RWPE2 (cell line): ENCODE measurements at places on chromosomes 12 and 14.

DNA sequence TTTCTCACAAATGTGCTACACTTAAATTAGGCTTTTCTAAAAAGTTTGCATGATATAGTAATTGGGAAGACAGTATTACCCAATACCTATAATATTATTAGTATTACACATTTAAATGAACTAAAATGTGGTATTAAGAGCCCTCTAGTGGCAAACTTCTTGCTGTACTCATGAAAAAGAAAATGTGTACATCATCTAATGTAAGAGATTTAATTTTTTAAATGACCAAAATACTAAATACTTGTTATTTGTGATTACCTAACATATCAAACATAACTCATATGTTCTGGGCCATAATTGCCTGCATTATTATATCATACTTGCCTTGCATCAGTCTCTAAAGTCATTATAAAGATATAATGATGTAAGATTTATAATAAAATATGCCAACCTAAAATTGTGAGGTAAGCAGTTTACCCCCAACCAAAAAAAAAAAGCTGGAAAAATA is 64.2 kb downstream of the DNAI7 start:
- DNase-seq, result no peak
- H3K27me3 ChIP-seq, result no peaks in the 10 kb centered on the region
- H3K27ac ChIP-seq, result no peak overlapping the region
- no peaks in the 10 kb centered on the region for H3K36me3 ChIP-seq

GRCh38 chr12:6534945-6535696 is 804 bp downstream of the GAPDH start:
- H3K4me1 ChIP-seq, result peaks cover 21% of the 10 kb centered on the region
- H3K27me3 ChIP-seq, result no peaks in the 10 kb centered on the region
- H3K4me3 ChIP-seq, result peak overlapping the region; percentile 87
- peak overlapping the region; percentile 98 for H3K27ac ChIP-seq
- H3K36me3 ChIP-seq, result peaks cover 63% of the 10 kb centered on the region
- no peak for DNase-seq

- DNase-seq, result no peak
- no peak overlapping the region for H3K4me3 ChIP-seq
These were observed 161.2 kb downstream of the TTC8 start for GRCh38 chr14:88985654-88986053.

DNA sequence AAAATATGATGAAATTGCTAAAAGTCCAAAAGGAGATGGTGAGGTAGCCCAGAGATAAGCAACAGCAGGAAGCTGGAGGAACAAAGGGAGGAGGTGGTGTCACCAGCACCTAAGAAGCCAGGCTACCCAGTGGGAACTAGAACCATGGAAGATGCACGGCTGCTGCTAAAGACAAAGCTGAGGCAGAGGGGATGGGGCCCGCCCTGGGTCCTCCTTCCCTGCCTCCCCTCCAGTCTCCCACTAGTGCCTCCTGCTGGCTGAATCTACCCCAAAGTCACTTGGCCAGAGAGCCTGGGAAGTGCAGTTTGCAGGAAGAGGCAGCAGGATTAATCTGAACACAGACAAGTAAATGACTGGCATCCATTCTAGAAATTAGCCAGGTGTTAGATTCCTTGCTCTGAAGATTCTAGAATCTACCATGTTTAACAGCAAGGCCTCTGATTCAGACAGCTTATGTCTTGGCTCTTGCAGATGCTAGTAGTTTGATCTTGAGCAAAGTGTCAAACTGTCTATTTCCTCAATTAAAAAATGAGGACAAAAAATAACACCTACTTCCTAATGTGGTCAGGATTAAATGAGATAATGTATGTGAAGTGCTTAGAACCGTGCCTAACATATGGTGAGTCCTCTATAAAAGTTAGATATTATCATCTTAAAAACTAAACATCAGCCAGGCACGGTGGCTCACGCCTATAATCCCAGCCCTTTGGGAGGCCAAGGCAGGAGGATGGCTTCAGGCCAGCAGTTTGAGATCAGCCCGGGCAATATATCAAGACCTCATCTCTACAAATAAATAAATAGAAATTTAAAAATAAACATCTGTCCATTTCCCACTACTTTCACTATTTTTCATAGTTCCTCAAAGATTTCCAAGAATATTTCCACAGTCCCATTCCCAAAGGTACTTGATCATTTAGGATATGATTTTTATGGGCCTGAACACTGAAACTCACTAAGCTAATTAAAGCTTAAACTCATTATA is 5.8 kb upstream of the LRP10 start:
- DNase-seq, result peak; percentile 24
- H3K4me3 ChIP-seq, result no peak overlapping the region
- no peak overlapping the region for H3K27ac ChIP-seq
- no peaks in the 10 kb centered on the region for H3K27me3 ChIP-seq
- no peaks in the 10 kb centered on the region for H3K36me3 ChIP-seq

DNA sequence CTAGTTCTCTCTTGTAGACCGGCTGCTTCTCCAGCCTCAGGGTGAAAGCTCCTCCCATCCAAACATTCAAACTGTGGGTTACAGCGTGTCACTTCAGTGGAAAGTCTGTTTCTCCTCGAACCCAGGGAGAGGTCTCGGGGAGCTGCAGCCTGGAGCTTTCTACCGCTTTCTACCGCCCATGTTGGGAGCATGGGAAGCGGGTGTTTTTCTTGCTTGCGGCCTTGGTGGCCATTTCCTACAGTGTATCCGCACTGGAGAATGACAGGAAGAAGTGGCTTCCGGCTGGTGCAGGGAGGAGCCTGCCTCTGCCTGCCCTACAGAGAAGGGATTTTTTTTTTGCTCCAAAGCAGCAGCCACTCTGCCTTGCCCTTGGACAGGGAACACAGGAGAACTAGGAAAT is 21.2 kb downstream of the ZFP36L1 start:
- H3K27me3 ChIP-seq, result no peaks in the 10 kb centered on the region
- H3K27ac ChIP-seq, result no peak overlapping the region

DNA sequence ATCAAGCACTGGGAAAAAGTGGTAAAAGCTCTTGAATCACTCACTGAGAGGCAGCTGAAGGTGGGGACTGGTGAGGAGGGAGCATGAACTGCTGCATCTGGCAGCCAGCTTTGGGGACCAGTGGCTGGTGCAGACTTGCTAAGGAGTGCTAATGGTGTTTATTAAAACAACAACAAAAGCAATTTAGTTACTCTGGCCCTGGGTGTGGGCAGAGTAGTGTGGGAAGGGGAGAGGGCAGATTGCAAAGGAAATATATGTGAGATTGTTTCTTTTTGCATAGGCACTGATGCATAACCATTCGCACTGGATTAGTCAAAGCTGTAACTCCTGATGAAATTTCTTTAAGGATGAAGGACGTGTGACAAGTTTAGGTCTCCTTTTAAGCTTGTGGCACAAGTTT is 8.1 kb downstream of the TXNRD1 start:
- H3K4me3 ChIP-seq, result no peak overlapping the region
- no peaks in the 10 kb centered on the region for H3K36me3 ChIP-seq
- peaks cover 24% of the 10 kb centered on the region for H3K4me1 ChIP-seq

DNA sequence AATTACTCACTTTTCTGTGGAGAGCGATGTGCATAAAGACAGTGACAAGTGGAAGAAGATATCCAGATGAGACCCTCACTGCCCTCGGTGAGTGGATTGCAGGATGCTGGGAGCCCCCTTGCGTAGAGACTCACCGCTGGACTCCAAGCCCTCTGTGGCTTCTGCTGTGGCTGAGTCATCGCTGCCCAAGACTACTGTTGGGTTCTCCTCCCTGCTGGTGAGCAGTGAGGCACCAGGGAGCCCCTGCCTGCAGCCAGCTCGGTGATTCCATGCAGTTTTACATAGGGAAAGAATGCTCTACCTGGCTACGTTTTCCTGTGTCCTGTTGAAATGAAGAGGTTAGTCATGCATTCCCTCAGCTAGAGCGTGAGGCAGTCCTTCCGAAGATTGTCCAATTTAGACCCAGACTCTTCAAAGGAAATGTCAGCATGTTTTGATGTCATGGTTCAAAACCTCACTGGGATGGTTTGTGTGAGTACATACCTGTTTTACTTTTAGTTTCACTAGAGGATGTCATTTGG is 28.2 kb downstream of the TRAF3 start:
- H3K27me3 ChIP-seq, result no peaks in the 10 kb centered on the region
- H3K4me3 ChIP-seq, result no peak overlapping the region

DNA sequence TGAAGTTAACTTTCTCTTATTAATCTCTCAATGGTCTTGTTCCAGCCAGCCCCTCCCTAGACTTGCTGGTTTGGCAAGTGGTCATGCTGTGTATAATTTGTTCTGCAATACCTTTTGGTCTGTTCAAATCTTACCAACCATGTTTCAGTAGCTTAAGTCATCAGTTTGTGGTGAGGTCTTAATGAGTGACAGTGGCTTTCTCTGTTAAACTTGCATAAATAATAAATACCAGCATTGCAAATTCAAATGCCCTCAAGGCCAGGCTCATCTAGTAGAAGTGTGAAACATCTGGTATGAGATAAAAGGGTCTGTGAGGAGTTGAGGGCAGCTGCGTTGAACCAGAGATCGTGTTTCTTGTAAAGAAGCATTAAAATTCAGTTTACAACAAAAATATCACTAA is 319.5 kb downstream of the TMEM117 start:
- no peaks in the 10 kb centered on the region for H3K27me3 ChIP-seq
- H3K4me3 ChIP-seq, result no peak overlapping the region
- no peaks in the 10 kb centered on the region for H3K36me3 ChIP-seq
- H3K27ac ChIP-seq, result no peak overlapping the region
- H3K4me1 ChIP-seq, result no peaks in the 10 kb centered on the region

- H3K4me3 ChIP-seq, result no peak overlapping the region
- peak overlapping the region; percentile 47 for H3K27ac ChIP-seq
- no peaks in the 10 kb centered on the region for H3K27me3 ChIP-seq
These were observed 6.4 kb upstream of the NTN4 start for GRCh38 chr12:95796982-95797289.

DNA sequence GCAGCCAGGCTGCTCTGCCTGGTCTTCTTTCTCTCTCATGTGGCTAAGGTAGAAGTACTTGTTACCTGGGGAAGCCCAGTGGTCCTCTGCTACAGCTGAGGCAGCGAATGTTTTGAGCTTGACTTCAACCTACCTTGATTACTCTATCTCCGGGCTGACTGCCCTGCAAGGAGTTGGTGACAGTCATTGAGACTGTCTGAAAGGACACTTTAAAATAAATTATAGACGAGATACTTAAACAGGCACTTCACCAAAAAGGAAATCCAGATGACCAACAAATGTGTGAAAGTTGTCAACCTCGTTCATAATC is 474 bp upstream of the CIT start:
- no peak for DNase-seq
- H3K27me3 ChIP-seq, result no peaks in the 10 kb centered on the region
- peak overlapping the region; percentile 31 for H3K27ac ChIP-seq

DNA sequence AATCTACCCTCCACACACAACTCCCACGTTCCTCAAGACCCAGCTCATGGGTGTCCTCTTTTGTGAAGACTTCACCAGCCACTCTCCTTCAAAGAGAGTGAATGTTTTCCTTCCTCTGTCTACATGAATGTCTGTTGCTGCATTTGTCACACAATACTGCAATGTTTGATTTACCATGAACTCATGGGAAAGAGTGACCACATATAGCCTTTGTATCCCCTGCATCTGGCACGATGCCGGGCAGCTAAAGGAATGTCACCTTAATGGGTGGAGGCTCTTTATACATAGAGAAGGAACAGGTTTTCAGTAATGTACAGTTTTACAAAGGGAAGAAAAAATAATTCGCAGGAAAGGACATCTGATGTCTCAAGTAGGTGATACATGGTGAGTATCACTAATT is 12.1 kb upstream of the BCDIN3D start:
- DNase-seq, result no peak
- H3K36me3 ChIP-seq, result no peaks in the 10 kb centered on the region
- no peak overlapping the region for H3K27ac ChIP-seq
- H3K27me3 ChIP-seq, result peaks cover 4% of the 10 kb centered on the region
- no peaks in the 10 kb centered on the region for H3K4me1 ChIP-seq

DNA sequence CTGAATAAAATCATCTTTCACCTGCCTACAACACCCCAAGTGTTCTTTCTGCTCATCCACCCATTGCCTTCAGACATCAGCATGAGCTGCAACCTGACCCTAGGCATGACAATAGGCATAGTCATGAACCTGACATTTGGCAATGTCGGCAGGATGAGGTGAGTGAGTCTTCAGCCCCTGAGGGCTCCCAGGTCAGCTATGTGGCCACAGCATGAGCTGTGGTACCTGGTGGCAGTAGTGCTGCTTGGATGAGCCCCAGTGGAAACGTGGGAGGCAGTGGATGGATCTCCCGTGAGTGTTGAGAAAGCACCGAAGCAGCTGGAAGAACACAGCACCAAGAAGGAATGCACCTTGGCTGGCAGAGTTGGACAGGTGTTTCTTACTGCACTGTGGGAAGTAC is 334.8 kb upstream of the FAR2 start:
- no peaks in the 10 kb centered on the region for H3K36me3 ChIP-seq
- no peak overlapping the region for H3K27ac ChIP-seq
- no peak for DNase-seq
- no peak overlapping the region for H3K4me3 ChIP-seq
- no peaks in the 10 kb centered on the region for H3K27me3 ChIP-seq

DNA sequence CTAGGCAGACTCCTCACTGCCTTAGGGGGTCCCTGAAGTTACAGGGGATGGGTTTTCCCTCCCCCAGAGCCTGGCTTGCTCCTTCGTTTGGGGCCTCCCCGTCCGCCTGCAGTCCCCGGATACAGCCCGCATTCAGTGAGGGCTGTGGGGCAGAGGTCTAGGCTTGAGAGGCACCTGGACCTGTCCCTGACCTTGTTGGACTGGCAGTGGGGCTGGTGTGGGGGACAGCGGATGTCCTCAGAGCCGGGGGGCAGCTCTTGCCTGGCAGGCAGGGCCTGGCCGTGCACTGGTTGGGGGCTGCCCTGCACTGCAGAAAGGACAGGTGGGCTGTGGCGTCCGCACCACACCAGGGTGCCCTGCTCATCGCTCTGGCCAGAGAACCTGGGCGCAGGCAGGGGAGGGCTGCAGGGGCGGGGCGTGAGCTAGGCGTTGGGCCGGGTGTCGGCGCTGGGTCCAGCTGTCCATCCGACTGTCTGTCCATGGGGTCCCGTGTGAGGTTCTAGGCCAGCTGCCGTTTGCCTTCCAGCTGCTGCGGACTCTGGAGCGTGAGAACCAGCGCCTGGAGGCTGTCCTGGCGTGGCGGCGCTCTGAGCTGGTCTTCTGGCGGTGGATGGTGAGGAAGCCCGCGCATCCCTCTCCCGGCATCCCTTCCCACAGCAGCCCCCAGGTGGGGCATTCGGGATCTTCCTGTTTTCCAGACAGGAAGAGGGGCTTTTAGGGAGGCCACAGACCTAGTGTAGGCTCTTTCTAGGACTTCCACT is 6.0 kb downstream of the TEDC1 start:
- H3K4me1 ChIP-seq, result no peaks in the 10 kb centered on the region
- DNase-seq, result peak; percentile 72
- no peak overlapping the region for H3K27ac ChIP-seq
- peaks cover 9% of the 10 kb centered on the region for H3K36me3 ChIP-seq
- no peak overlapping the region for H3K4me3 ChIP-seq
- H3K27me3 ChIP-seq, result no peaks in the 10 kb centered on the region

DNA sequence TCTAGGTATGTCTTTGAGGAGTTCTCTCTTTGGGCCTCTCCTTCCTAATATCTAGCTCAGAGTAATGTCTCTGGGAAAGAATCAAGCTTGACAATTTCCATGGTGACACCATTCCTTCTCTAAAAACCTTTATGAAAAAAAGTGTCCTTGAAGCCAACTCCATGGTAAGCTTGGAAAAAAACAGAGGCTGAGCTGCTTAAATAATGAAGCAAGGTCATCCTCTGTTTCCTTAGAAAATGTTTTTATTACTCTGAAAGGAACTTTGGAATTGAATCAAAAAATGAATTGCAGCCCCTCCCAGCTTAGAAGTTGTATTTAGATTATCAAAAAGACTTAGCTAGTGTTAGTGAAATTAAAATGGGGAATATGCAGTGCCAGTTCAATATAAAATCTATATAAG is 166.1 kb upstream of the KITLG start:
- H3K4me3 ChIP-seq, result no peak overlapping the region
- no peak overlapping the region for H3K27ac ChIP-seq
- H3K36me3 ChIP-seq, result no peaks in the 10 kb centered on the region
- no peaks in the 10 kb centered on the region for H3K27me3 ChIP-seq
- no peaks in the 10 kb centered on the region for H3K4me1 ChIP-seq
